ENCODE measurements at places on chromosomes 2 and 18.

GRCh38 chr18:58135701-58136331 lies 91.8 kb downstream of the NEDD4L start:
- peak; percentile 65 for DNase-seq

DNA sequence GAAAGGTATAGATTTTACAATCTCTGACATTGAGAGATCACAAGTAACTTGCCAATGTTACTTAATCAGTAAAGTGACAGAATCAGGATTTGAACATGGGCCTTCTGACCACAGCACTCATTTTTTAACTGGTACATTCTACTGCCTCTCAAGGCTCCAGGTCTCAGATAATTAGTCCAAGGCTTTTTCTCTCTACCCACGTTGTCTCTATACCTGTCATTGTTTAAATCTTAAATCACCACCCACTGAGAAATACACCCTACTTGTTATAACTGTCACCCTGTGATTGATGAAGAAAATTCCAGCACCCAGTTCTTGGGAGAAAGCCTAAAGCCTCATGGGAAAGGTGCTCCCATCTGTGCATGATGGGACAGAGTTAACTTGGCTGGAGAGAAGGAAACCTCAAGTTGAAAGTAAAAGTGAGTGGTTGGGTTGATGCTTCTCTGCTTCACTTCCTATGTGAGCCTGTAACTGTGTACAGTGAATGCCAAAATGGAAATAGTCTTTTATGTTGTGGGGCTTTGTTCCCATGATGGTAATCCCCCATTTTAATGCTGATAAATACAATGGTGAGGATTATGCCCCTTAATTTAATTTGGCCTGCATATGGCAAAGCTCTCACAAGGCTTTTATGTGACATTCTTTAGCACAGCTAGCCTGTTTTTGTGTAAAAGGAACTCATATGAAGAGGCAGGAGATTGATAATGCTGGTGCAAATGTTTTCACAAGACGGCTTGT lies 190.1 kb upstream of the SP5 start:
- no peak for DNase-seq

DNA sequence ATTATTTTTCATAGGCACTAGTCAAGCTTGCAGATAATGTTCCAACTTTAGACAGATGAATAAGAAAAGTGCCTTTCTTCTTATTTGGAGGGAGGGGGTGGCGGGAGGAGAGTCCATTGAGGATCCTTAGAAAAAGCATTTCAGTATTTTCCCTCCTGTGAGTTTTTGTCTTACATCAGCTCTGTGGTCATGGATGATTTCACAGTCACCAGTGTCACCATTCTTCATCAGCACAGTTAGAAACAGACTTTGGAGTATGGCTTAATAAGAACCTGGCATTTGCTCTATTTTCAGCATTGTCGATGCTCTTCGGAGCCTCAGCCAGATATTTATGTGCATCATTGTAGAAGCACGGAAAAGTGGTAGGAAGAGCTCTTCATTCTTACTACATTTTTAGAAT lies 70.1 kb downstream of the SLC39A10 start:
- no peak for DNase-seq

GRCh38 chr2:134737671-134738070 lies 18.9 kb upstream of the TMEM163 start:
- peak; percentile 29 for DNase-seq

DNA sequence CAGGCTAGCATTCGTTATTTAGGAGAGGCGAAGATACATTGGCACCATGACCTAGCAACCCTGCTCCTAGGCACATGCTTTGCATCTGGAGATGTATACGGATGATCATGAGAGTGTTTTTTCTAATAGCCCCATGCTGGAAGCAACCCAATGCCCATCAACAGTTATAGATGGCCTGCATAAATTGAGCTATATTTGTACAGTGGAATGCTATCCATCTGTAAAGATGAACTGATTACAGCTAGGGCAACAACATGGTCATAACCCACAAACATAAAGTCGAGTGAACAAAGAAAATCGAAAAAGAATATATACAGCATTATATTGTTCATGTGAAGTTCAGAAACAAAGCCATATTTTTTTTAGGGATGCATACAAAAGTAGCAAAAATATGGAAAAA lies 20.6 kb upstream of the CHRNA1 start:
- no peak for DNase-seq

DNA sequence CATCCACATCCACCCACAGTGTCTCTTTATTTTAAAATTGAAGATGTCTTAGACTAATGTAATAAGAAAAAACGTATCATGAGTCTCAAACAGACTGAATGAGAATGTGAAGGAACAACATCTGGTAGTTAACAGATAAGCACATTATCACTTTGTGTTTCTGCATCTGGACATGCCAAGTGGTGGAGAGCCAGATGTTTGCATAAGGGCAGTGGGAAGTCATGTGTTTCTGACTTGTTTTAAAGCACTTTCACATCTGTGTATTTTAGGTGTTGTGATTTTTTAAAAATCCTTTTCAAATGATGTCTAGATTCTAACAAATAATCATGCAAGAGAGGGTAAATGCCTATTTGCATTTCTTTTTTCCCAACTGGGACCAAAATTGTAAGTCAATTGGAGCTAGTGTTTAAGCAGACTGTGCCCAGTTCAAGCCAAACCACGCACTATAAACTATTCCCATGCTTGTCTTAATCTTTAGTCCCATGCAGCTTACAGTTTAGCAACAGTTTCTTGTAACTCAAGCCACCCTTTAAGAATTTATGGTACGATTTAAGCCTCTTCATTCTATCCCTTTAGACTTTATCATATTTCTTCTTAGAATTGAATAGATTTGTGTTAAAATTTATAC lies 272.7 kb upstream of the DOK6 start:
- DNase-seq, result no peak

- peak; percentile 29 for DNase-seq
These were observed 218.1 kb downstream of the ALK start for GRCh38 chr2:29703336-29703735.

GRCh38 chr18:24613896-24614640 lies 153.6 kb downstream of the HRH4 start:
- no peak for DNase-seq

DNA sequence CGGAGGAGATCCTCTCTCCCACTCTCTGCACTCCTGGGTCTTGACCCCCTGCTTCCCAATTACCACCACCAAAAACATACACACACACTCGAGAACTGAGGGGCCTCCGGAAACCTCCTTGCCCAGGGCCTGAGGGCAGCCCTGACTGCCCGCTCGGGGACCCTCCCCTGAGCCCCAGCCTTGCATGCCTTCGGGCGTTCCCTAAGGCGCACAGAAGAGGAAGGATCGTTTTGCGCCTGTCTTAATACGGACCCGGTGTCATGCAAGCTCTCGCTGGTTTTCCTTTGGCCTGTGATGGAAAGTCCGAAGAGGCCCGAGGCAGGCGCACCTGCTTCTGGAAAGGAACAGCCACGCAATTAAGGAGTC lies 19.8 kb downstream of the POU3F3 start:
- DNase-seq, result no peak
